ENCODE measurements at places on chromosomes 6 and 20.

DNA sequence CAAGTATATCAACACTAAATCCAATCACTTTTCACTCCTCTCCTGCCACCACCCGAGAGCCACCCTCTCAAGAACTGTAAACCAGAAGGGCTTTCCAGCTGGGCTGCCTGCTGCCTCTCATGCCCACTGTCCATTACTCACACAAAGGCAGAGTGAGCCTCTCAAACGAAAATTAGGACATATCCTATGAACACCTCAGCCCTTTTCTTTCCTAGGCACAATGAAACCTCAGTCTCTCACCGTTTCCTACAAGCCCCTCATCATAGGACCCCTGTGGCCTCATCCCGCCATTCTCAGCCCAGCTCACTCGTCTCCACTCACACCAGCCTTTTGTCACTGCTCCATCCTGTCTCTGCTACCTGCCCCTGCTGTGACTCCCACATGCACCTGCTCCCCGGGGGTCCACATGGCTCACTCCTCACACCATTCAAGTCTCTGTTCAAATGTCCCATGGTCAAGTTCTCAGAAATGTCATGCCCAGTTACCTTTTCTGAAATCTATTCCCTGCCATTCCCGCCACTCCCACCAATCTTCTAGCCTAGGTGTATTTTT lies 7.4 kb downstream of the HLA-F start:
- no peak for DNase-seq

GRCh38 chr6:106360410-106360988 lies at the start of gene CRYBG1:
TSS of gene CRYBG1 (plus strand) at chr6:106360717. CDS start at chr6:106360909, 192 bp downstream.
- DNase-seq = peak; percentile 74

- peak; percentile 71 for DNase-seq
These were observed 6.7 kb downstream of the PSMA7 start for GRCh38 chr20:62136283-62137091.

DNA sequence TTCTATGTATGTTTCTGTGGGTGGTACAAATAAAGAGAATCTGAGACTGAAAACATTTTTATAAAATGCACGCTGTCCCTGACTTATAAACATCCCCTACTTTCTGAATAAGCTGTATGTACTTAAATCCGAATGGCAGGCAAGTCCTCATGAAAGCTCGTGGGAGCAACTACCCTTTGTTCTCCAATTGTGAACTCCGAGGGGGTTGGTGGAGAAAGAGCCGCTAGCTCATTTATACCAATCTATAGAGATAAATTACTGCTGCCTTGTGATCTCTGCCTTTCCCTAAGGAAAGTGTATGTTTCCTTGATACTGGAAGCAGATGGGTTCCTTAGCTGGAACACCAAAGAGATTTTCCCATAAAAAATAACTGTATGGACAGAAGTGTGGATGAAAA lies 84.5 kb downstream of the GJA10 start:
- DNase-seq = no peak

- DNase-seq = no peak
These were observed 20.9 kb downstream of the TAGAP start for GRCh38 chr6:159023893-159024292.

- no peak for DNase-seq
These were observed 77.0 kb upstream of the CD2AP start for GRCh38 chr6:47400581-47400980.

GRCh38 chr20:51639206-51639832 lies 96.8 kb upstream of the NFATC2 start:
- peak; percentile 75 for DNase-seq

- no peak for DNase-seq
These were observed 30.9 kb downstream of the TMEM200A start for GRCh38 chr6:130396722-130397121.

- peak; percentile 69 for DNase-seq
These were observed 117.2 kb upstream of the BACH2 start for GRCh38 chr6:90413867-90414266.

GRCh38 chr6:45597424-45597823 lies 219.7 kb upstream of the SUPT3H start:
- DNase-seq = no peak

- DNase-seq = no peak
These were observed 1.2 kb downstream of the ENTPD6 start for GRCh38 chr20:25196786-25197120.

DNA sequence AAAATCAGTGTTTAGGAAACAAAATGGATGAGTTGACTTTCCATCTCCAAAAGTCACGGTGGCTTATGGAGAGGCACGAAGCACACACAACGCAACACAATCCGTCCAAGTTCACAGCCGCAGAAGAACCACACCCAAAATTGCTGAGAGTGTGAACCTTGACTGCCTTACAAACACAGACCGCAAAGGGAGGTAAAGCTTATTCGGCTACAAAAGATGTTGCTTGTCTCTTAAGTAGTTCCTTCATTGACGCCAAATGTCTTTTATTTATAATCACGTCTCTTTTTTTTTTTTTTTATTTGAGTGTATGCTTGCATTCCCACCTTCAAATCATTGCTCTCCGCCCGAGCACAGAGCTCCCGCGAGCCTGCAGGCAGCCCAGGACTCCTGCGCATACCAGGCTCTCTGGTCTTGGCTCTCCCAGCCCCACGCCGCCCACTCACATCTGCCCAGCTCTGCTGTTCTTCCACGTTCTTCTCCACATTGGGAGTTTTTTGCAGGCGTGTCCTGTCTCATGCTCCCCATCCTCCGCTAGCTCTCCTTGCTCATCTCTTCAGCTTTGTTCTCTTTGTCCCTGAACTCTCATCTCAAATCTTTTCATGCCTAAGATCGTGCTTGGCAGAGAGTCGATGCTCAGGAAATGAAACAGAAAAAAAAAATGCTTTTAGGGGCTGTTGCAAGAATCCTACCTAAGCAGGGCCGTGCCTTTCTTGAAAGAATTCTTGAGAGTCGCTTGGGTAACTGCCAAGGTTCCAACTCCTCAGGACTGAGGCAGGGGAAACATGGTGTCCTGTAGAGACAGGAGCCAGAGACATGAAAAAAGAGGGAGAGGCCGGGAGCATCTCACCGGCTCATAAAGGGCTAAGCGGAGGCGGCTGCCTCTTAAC lies 25.8 kb downstream of the LY86 start:
- DNase-seq = peak; percentile 24

GRCh38 chr6:13248994-13249393 lies 79.3 kb downstream of the TBC1D7 start:
- no peak for DNase-seq

GRCh38 chr6:159880412-159880975 lies 10.3 kb upstream of the MAS1 start:
- no peak for DNase-seq

DNA sequence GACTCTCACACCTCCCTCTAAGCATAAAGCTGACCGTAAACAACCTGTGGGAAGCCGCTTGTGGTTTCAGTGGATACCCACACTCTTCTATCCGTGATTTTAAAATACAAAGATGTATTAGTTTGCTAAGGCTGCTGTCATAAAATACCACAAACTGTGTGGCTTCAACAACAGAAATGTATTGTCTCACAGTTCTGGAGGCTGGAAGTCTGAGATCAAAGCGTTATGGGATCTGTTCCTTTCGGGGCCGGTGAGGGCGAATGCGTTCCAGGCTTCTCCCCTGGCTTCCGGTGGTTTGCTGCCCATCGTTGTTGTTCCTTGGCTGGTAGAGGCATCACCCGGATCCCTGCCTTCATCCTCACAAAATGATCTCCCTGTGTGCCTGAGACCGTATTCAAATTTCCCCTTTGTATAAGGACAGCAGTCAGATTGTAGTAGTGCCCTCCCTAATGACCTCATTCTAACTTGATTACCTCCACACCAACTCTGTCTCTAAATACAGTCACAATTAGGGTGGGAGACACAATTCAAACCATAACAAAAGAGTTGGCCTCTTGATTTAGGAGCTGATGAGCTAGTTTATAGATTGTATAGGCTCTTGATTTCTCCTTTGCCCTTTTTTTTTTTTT lies 210.6 kb upstream of the SOX4 start:
- no peak for DNase-seq

DNA sequence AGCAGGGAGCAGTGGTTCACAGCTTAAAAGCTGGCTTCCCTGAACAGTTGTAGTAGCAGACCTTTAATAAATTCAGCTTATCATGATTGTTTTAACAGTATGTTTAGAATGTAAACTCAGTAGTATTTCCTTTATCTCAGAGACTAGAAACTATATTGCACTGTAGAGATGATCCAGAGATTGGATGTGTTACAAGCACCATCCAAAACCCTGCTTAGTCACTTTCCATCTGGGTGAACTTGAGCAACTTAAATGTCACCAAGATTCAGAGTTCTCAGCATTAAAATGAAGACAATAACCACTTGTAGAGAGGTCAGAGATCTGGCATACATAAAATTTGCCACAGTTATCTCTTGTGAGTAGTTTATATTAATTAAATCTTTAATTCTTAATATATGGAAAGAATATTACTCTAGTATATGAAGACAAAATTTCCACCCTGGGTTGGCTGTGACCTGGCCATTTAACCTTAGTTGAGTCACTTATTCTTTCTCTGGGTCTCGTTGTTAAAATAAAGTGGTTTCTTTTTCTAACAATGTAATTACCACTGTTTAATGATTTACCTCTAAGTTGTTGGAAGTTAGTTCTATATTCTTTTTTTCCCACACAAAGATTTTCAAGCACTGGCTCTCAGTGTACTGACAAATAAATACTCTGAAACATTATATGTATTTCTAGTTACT lies 239.2 kb upstream of the FKBP1C start:
- DNase-seq = no peak

GRCh38 chr20:22577515-22578220 lies 6.7 kb downstream of the FOXA2 start:
- DNase-seq = no peak

- DNase-seq = no peak
These were observed 117.1 kb upstream of the RAB32 start for GRCh38 chr6:146426516-146426915.

GRCh38 chr6:84392261-84392660 lies 164.8 kb upstream of the CEP162 start:
- no peak for DNase-seq

DNA sequence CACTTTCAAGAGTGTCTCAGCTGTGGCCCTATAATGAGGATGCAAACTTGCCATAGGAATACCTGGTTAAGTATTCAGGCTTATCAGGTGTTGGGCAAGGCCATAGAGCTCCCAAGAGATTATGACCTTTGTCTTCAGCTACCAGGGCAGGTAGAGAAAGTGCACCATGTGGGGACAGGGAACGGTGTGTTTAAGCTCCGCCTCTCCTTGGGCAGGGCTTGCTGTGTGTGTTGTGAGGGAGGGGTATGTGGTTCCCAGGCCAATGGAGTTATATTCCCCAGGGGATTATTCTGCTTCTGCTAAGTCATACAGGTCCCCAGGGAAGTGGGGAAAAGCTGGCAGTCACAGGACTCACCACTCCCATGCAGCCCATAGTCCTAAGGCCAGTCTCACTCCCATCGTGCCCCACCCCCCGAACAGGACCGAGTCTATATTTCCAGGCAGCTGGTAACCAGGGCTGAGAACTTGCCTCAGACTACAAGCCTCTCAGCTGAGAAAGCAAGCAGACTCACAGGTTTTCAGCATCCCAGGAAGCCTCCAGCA lies 660.2 kb downstream of the HTR1B start:
- DNase-seq = no peak

- no peak for DNase-seq
These were observed 18.3 kb downstream of the NTSR1 start for GRCh38 chr20:62726716-62727583.

- DNase-seq = no peak
These were observed 249.1 kb upstream of the TSHZ2 start for GRCh38 chr20:52722926-52723688.

- peak; percentile 52 for DNase-seq
These were observed 4.6 kb upstream of the C2 start for GRCh38 chr6:31922942-31923341.

- DNase-seq = no peak
These were observed 7.7 kb downstream of the RBM39 start for GRCh38 chr20:35734374-35734773.

- DNase-seq = no peak
These were observed 34.7 kb upstream of the SSTR4 start for GRCh38 chr20:23000232-23000947.

DNA sequence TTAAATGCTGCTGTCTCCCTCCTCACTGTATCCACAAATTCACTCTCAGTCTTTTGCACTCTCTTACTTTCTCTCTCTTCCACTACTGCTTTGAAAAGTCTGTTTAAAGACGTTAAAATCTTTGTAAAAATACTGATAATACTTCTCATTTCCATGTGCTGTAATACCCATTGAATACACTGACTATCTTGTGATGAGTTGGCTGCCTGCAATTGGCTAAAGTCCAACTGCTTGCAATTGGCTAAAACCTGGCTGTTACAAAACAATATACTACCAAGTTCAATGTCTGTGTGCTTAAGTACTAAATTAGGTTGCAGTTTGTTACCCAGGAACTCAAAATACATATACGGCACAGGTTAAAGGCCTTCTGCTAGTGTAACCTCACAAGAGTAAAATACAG lies 264.8 kb downstream of the THBS2 start:
- no peak for DNase-seq

DNA sequence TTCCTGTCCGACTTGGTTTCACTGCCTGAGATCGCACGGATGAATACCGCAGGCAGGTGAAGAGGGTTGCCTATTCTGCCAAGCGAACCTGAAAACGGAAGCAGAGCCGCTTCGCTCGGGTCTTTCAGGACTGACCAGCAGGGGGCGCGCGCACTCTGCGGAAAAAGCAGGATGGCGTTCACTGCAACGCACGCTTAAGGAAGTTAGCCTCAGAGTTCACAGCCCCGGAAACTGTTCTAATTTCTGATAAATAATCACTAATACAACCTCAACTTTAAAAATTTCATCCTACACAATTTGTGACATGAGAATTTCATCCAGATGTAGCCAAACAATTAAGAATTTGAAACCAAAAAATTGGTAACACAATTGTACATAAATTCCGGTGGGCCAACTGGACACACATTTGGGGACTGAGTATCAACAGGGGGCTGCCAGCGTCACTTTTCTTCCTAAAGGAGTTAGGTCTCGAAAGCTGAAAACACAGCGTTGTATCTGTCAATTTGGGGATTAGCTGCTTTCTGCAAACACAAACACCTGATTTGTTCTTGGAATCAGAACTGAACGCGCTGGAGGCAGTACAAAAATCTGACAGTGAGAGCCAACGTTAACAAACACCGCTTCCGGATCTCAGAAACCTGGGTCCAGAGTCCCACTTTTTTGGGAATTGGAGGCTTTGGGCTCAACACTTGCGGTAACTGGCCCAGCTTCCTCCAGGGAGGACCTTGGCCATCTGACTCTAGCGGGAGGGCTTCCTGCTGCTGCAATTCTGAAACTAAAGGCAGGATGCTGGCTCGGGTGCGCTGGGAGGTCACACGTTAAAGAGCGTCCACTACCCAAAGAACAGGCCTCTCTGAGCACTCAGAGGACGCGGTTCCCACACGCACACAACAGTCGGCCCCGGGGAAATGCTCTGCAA lies 8.8 kb downstream of the PXDC1 start:
- DNase-seq = peak; percentile 94

DNA sequence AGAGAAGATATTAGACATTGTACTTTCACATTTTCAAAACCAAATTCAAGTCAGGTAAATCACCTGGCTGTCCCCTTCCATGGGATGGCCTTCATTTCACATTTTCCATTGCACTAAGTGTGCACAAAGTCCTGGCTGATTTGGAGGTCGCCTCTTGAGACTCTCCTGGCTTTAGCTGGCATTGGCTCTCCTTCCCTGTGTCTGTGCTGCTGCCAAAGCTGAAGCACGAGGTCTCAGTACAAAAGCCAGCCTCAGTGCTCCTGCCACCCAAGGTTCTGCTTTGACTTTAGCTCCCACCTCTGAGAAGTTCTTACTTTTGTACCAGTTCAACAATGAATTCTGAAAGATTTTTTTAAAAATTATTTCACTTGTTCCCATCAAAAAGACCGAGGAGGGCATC lies 289.2 kb upstream of the CNR1 start:
- no peak for DNase-seq

Data from activated T-cell treated with anti-CD3 and anti-CD28 coated beads, Interleukin-2, amount 50 U/mL, for 72 hours (primary cell).